H54 (cell line): ENCODE measurements at places on chromosomes 6 and 20.

GRCh38 chr6:169824848-169825557 is 73.6 kb downstream of the ERMARD start:
- DNase-seq, result no peak

GRCh38 chr6:107244742-107245480 is 129.6 kb upstream of the BEND3 start:
- DNase-seq, result no peak

DNA sequence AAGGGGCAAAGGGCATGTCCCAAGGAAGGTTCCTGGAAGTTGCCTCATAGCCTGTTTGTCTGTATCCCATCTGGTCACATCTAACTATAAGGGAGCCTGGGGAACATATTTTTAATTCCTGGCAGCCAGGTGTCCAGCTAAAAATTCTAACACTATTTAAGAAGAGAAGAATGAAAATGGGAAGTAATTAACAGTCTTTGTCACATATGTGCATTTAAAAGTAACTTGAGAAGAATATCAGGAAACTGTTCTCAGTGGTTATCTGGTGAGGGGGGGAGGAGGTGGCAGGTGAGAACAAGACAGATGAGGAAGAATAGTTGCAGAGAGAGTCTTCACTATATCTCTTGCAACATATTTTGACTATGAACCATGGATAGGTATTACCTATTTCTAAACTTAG is 75.5 kb upstream of the ELOVL5 start:
- no peak for DNase-seq

DNA sequence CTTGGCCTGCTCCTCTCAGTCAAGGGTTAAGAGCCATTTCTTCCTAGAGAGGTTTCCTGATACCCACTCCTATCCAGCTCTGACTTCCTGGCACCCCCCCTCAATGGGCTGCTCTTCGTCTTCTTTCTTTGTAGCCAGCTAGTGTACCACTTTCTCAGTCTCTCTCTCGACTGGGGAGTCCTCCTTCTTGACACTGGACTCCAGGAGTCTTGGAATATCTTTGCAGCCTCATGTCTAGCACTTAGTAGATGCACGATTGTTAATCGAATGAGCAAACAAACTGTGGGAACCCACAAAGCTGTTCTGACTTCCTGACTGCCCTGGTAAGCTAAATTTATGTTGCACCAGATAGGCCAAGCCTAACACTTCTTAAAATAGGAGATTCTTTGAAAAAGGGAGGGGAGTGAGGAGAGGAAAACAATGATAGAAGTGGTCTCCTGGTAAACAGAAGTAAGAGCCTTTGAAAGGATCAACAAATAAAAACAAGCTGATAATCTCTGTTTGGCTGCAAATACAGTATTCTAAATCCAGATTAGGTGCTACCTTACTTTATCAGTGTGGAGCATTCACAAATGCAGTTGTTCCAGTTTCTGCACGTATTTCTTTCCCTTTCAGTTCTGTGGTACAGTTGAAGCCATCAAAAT is 160.1 kb upstream of the CITED2 start:
- no peak for DNase-seq

GRCh38 chr6:156713548-156713947 is 63.6 kb upstream of the ARID1B start:
- DNase-seq, result no peak

- no peak for DNase-seq
Observed at GRCh38 chr6:137870744-137871247, 3.7 kb downstream of the TNFAIP3 start.

GRCh38 chr6:170292407-170293158 is 1.7 kb upstream of the DLL1 start:
- DNase-seq, result peak; percentile 30

GRCh38 chr20:20786428-20786827 is 74.0 kb upstream of the RALGAPA2 start:
- no peak for DNase-seq

- no peak for DNase-seq
Observed at GRCh38 chr6:150165020-150165702, 22.3 kb downstream of the PPP1R14C start.

DNA sequence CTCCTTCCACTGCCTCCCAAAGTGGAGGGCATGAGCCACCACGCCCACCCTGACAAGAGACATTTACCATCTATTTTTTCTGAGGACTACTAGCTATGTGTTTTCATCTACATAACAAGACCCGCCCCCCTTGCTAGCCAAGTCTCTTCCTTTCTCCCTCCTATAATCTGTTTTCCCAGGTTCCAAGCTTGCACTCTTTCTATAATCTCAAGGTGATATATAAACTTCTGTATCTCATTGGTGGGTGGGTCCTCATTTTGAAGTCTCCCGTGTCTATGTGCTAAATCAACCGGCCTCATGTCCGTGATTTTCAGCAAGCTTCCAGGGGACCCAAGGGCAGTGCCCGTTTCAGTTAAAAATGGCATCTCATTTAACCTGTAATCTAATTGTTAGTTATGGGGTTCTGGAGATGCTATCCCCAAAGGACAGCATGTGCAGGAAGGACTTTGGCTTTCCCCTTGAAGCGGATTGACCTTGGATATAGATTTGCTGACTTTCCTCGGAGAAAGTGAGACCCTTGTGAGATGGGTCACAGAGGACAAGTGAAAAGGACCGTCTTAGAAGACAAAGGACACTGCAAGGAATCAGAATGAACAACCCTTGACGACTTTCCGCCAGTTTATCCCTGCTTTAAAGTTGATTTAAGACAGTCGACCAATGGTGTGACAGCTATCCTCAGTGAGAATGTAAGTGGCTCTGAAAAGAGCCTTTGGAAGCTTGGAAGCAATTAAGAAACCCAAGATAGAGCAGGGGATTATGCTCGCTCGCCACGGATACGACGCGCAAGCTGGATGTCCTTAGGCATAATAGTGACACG is 22.4 kb downstream of the OR2B2 start:
- no peak for DNase-seq

- DNase-seq, result no peak
Observed at GRCh38 chr6:87333033-87333432, 4.0 kb upstream of the GJB7 start.

GRCh38 chr6:137829641-137830083 is 37.4 kb upstream of the TNFAIP3 start:
- no peak for DNase-seq

DNA sequence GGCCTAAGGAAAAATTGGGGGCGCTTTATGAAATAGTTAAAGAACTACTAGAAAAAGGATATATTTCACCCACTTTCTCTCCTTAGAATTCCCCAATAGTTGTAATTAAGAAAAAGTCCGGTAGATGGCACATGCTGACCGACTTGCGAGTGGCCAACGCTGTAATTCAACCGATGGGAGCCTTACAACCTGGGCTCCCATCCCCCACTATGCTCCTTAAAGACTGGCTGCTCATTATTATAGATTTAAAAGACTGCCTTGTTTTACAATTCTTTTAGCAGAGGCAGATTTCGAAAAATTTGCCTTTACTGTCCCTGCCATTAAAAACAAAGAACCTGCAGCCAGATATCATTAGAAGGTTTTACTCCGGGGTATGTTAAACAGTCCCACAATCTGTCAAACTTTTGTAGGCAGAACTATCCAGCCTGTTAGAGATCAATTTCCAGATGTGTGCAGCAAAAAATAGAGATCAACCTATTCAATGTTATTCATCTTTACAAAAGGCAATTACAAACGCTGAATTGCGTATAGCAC is 58.5 kb upstream of the PRSS16 start:
- no peak for DNase-seq
